Effector CD4-positive, alpha-beta T cell (primary cell): ENCODE measurements at places on chromosomes 11 and 22.

DNA sequence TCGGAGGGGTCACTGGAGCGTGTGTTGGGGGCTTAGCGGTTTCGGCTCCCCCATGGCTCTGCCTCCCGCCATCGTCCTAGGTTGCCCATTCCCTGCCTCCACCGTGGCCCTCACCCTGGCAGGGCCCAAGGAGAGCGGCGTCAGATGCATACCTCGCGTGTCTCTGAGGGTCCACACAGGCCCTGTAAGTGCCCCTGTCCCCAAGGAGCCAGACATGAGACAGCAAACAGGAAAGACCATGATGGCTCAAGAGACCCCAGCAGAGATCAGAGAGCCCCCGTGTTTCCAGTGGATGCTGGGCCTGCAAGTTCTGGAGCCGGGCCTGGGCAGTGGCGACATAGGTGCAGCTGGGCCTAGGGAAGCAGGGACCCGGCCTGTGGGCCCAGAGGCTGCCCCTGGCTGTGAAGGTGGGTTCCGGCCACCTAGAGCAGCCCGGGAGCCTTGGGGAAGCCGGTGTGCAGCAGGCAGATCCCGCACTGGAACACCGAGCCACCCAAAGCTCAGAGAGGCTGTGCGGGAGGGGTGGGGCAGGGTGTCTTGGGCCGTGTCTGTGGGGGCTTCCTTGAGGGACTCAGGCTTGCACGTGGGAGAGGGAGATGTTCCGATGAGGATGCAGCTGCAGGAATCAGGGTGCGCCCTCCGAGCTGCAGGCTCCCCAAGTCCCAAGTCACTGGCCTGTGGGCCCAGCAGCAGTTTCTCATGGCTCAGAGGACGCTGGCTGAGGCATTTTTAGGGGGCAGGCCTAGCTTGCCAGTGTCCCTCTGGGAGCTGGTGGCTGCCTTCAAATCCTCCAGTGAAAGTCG is 126.4 kb downstream of the KCNQ1OT1 start:
- DNase-seq, result no peak

DNA sequence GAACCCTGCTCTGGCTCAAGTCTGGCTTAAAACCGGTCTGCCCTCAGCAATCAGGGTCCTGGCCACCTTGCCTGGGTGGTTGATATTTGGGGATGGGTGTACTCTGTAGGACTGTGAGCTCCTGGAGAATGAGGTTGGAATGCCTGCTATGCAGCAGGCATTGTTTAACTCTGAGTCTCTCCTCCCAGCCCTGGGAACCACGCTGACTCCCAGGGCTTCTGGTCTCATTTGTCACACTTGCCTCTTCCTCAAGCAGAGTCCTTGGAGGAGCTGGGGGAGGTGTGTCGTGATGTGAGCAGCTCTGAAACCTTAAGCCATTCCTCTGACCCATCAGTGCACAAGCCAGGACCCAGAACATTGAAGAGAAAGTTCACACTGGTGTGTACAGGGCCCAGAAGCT is 340.1 kb downstream of the MN1 start:
- no peak for DNase-seq

GRCh38 chr11:115298300-115299012 is 205.8 kb downstream of the CADM1 start:
- no peak for DNase-seq

DNA sequence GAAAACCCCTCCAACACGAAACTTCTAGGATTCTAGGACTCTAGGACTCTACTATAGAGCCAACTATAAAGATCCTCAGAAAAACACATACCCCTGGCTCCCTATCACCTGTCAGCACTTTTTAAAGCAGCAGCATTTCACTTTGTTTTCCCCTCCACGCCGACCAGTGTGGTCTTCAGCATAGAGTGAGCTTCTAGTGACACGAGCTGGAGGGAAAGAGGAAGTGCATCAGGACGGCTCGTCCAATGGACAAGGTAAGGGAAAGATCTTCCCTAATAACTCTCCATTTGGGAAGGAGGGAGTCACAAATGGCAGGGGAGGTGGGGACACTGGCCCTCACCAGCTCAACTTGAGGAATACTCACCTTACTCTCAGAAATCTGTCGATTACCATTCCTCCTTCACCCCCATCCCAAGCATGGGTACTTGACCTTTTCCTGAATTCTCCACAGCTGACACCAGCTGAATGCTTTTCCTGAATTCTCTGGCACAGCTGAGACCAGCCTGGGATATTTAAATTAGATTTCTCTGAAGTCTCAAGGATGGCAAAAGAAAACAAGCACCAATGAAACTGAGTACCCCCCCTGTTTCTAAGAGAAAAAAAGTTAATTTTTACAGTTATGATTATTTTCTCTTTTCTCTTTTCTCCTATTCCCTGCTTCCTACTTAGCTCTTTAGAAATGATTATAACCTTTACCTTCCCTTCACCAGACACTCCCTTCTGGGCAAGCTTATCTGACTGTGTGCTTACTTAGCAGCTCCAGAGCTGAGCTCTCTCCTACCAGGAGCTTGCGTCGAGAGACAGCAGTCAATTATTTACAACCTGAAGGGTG is 33.3 kb upstream of the NNMT start:
- DNase-seq, result no peak
